ENCODE measurements at places on chromosomes 7 and 10.

DNA sequence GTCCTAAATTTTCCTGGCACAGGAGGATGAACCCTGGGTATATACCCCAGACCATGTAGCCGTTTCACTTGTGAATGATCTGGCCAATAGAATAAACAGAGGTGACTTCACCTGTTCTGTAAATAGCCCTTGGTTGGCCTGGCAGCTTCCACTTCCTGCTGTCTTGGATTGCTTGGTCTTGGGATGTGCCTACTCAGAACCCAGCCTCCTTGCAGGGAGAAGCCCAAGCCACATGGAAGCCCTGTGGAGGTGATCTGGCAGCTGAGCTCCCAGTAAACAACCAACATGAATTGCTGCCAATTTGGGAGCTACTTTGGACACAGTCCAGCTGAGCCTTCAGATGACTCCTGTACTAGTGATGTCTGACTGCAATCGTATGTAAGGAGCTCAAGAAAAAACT, 4.8 kb upstream of the RAPGEF5 start:
- no peak for DNase-seq

GRCh38 chr7:142329062-142329790, 71.4 kb upstream of the PRSS58 start:
- no peak for DNase-seq

- DNase-seq, result no peak
Observed at GRCh38 chr7:107982918-107983389, 20.0 kb downstream of the LAMB1 start.

GRCh38 chr7:44618753-44619152, 12.3 kb downstream of the OGDH start:
- no peak for DNase-seq

GRCh38 chr7:7970237-7970530, 1.6 kb downstream of the GLCCI1 start:
- DNase-seq, result no peak

- DNase-seq, result no peak
Observed at GRCh38 chr7:105016709-105017656, 3.0 kb downstream of the KMT2E start.

DNA sequence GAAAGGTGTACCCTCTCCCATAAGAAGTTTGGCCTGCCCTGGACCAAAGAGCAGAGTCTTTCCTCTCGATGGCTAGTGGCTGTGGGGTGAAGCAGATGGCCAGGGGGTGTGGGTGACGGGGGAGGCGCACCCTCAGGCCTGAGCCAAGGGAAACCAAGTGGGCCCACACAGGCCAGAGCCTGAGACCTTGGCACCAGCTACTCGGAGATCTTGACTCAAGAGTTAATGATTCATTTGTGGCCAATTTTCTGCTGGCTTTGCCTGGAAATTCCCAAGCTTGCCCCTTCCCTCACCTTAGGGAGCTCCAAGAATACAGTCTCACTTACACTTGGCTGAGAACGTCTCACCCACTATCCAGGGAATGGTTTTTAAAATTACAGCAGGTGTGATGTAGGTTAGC, 42.7 kb downstream of the ZMIZ1 start:
- DNase-seq, result no peak

DNA sequence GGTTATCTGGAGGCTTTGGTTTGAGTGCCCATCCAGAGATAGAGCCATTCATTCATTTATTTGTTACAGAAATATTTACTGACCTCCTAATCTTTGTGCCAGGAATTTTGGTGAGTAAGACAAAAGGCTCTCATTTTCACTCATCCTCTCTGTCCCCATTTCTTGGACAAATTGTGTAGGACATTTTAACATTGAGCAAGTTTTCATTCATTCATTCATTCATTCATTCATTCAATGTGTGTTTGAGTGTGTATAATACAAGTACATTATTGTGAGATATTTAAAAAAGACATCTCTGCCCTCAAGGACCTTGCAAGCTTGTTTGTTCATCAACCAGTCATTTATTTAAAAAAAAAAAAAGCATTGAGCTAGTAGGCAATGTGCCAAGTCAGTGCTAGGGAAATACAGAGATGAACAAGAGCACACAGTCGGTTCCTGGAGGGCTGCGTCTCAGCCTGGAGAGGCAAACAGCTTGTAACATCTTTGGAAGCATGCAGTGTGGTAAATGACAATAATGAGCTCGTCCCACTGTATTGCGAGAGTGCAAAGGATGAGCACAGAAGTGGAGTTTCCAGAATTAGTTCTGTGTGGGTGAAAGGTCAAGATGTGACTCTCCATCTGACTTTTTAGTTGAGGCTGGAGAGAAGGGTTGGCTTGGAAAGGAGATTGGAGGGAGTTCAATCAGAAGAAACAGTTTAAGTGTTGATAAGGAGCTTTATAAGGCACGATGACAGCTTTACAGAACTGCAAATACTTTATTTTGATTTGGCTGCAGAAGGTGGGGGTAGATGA, 50.5 kb upstream of the HBP1 start:
- DNase-seq, result no peak

DNA sequence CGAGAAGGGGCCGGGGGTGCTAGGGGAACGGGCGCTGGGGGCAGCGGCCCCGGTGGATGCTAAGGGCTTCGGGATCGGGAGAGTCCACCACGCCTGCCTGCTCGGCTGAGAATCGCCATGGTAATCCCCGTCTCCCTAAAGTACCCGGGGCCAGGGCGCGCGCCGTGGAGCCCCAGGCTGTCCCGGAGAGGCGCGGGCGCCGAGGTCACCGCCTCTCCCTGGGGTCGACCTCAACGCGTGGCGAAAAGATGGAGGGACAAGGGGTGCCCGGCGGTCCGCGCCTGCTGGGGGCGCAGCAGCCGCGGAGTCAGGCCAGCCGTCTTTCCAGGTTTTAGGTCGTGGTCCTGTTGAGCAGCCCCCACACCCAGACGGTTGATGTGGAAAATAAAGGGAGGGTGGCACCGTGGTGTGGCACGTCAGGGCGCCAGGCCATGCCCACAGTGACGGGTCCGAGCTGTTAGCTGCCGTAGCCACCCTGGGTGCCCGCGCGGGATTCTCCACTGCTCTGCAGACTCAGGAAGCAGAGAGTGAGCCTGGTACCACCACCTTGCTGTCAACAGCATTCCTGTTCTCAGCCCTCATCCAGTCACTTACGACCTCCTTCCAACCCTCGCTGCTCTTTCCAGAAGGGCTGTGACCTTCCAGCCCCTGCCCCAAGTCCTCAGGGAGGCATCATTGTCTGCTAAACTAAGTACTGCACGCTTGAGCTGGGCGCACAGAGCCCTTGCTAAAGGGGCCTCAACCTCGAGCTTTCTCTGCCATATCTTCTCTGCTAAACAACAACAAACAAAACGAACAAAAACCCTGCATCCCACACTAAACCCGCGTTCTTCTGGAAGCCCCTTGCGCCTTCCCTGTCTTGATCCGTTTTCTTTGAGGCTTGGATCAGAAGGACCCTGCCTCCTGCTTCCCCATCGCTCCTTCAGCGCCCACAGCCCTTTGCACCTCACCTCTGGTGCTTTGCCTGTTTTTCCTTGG, 666 bp downstream of the SMKR1 start:
- no peak for DNase-seq

DNA sequence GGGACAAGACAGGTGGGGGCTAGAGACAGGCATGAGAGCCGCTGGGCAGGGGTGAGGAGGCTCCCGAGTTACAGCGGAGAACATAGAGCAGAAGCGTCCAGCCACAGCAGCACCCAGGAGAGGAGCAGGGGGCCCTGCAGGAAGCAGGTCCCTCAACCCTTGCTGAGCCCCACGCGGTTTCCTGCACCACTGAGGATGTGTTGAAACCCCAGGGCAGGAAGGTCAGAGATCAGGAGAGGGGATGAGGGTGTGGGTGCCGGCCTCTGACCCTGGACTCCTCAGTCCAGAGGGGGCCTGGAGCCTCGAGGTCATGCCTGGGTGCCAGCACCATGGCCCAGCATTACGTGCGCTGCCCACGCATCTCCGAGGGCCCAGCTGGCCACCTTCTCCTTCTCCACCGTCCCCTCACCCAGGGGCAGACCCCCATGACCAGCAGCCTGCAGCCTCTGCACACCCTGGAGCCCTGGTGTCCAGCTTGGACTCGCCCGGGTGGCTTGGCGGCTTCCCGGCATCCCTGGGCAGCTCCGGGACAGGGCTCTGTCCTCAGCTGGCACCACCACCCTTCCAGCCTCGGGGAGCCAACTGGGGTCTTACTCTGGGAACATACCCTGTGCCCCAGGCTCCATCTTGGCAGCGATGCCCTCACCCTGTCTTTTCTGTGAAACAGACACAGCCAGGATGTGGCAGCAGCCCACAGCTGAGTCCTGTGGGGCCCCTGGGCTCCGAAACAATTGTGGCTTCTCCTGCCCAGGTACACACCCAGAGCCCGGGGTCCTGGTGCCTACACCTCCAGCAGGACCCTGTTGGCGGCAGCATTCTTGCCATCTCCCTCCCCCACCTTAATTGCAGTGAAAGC, 52.0 kb downstream of the STK32C start:
- no peak for DNase-seq

DNA sequence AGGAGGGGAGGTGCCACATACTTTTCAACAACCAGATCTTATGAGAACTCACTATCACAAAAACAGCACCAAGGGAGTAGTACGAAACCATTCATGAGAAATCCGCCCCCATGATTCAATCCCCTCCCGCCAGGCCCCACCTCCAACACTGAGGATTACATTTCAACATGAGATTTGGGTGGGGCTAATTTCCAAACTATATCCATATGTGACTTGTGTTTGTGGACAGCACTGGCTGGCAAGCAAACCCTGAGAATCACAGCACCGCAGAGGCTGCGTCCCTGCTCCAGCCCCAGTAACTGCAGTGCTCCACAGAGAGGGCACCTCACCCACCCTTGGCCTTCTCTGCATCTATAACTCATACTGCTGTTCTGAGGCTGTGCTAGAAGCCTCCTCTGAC, 211.2 kb upstream of the PODXL start:
- no peak for DNase-seq

- no peak for DNase-seq
Observed at GRCh38 chr7:108328174-108328651, 128.0 kb downstream of the NRCAM start.

GRCh38 chr7:142327628-142328405, 70.0 kb upstream of the PRSS58 start:
- no peak for DNase-seq

- DNase-seq, result no peak
Observed at GRCh38 chr10:99740260-99740659, 8.2 kb downstream of the CUTC start.

- no peak for DNase-seq
Observed at GRCh38 chr10:11170993-11171851, 153.6 kb downstream of the CELF2 start.

- no peak for DNase-seq
Observed at GRCh38 chr7:37035631-37036030, 311.3 kb upstream of the AOAH start.

DNA sequence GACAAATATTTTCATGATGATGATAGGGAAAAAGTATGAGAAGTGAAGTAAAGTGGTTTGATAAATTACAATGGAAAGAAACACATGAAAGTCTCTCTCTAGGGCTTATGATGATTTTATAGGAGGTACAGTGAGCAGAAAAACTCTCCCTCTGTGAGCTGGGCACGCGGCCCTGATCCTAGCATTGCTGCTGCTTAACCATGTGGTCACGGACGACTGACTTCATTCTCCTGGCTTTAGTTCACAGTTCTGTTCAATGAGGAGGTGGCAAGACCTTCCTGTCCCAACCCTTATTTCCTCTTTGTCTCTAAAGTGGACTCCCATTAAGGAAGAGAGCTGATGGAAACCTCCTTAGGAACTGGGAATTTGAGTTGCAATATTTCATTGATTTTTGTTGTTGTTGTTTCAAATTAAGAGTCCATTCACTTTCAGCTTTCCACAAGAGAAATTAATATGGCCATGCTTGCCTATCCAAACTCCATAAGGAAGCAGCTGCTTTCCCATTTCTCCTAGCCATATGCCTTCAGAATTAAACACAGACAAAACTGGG, 8.2 kb upstream of the PON3 start:
- no peak for DNase-seq

DNA sequence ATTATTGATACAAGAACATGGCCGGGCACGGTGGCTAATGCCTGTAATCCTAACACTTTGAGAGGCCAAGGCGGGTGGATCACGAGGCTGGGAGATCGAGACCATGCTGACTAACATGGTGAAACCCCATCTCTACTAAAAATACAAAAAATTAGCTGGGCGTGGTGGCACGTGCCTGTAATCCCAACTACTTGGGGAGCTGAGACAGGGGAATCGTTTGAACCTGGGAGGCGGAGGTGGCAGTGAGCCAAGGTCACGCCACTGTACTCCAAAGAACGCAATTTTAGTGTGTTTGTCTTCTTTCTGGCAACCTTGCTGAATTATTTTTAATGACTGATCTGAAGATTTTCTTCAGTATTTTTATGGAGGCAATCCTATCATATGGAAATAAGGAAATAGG, 46.2 kb downstream of the IDE start:
- no peak for DNase-seq

GRCh38 chr7:66355756-66356155, 150.6 kb downstream of the TPST1 start:
- DNase-seq, result no peak

- DNase-seq, result no peak
Observed at GRCh38 chr10:44881649-44882048, 29.5 kb upstream of the TMEM72 start.

DNA sequence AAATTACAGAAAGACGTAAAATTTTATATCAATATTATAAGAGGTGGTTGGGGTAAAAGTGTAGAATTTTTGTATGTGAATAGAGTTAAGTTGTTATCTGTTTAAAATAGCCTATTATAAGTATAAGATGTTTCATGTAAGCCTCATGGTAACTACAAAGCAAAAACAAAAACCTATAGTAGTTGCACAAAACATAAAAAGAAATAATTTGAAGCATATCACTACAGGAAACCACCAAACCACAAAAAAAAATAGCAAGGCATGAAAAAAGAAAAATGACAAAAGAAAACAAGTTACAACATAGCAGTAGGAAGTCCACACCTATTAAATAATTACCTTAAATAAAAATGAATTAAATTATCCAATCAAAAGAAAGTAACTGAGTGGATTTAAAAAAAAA, 12.4 kb upstream of the GSTK1 start:
- DNase-seq, result no peak

DNA sequence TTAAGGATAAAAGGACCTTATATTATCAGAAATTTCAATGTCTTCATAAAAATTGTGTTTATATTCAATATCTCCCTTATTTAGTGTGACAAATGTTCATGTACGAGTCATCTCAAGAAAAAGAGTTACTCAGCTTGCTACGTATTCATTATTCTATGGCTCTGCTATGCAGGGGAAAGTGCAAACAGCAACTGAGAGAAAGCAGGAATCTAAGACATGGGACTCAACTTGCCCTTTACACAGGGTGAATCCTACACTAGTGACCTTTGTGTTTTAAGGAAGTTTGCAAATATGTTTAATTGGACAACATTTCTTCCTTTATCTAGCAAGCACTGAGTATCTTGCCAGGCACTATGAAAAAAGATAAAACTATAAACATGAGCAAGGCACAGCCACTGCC, 104.7 kb downstream of the NPSR1 start:
- no peak for DNase-seq
